ENCODE measurements at places on chromosomes 13 and 19.
A peak's percentile ranks its signal among the peaks of the same experiment; 100 is the strongest.

DNA sequence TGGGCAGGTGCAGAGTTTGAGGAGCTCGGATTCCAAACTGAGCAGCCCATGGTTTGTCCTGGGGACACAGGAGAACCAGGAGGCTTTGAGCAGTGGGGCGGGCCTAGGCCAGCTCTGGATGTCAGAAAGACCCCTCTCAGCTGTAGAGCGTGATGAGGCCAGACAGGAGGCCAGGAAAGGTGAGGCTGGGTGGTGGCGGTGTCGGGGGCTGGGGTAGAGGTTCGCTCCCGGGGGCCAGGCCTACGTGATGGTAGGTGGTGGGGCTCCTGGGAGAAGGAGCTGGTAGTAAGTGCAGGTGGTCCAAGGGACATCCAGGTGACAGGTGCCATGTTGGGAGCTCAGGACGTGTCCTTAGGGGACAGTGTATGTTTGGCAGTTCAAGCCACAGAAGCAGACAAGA lies 13.5 kb upstream of the PTOV1 start:
- peaks cover 70% of the 10 kb centered on the region for H3K36me3 ChIP-seq
- DNase-seq, result no peak
- H3K27me3 ChIP-seq, result no peaks in the 10 kb centered on the region
- H3K27ac ChIP-seq, result peak overlapping the region; percentile 89
- peaks cover 21% of the 10 kb centered on the region for H3K4me1 ChIP-seq
- H3K4me3 ChIP-seq, result no peak overlapping the region

DNA sequence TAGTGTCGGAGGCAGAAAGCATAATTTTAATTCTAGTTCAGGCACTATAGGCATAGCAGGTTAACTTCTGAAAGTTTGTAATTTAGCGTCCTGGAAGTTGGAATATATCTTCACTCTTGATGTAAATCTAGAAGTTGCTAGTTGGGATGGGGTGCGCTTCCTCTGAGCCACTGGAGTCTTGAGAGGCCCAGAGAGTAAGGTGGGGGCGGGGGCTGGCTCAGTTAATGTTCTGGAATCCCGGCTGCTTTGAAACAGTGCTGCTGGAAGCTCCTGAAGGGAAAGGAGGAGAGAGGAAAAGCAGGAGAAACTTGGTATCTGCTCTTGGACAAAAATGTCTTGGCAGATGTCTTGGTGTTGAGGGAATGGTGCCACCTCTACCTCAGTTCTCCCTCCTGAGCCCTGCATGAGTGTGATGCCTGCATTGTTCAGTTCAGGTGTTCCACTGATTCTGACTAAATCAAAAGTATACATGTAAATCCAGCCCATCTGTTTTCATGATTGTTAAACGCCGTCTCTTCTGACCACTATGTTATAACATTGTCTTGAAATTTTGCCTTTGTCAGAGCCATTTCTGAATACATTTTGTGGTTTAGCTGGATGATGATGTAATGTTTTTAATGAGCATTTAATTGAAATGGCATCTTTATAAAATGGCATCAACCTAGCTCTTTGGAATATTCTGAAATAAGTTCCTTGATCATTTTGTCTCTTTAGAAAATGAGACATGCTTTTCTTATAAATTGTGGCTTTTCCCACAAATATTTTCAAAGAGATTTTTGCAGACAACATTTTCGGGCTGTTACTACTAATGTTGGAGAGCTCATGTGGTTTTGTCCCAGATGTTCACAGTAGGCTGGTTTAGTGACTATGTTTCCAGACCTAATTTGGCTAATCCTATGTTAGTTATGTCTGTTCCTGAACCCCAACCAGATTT lies 202.7 kb downstream of the SHISA2 start:
- H3K4me1 ChIP-seq, result no peaks in the 10 kb centered on the region
- no peak for DNase-seq
- no peaks in the 10 kb centered on the region for H3K27me3 ChIP-seq
- H3K36me3 ChIP-seq, result no peaks in the 10 kb centered on the region
- H3K27ac ChIP-seq, result no peak overlapping the region
- no peak overlapping the region for H3K4me3 ChIP-seq

DNA sequence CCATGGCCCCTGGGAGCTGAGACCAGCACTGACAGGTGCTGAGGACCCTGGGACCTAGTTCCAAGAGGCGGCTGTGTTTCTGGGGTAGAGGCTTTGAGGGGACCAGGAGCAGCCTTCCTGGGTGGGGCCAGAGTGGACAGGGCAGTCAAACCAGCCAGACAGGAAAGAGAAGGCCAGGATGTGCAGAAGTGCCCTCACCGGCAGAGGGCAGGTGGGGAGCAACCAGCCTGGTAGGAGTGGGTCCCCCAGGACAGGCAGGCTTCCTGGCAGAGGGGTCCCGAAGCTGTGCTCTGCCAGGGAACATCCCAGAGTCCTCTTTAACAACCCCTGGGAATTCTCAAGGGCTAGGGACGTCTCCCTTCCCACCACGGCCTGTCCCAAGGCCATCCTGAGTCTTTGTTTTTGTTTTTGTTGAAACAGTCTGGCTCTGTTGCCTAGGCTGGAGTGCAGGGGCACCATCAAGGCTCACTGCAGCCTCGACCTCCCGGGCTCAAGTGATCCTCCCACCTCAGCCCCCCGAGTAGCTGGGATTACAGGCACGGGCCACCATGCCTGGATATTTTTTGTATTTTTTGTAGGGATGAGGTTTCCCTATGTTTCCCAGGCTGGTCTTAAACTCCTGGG lies 3.0 kb upstream of the HIPK4 start:
- DNase-seq, result no peak
- H3K27ac ChIP-seq, result no peak overlapping the region
- no peaks in the 10 kb centered on the region for H3K4me1 ChIP-seq
- H3K4me3 ChIP-seq, result no peak overlapping the region
- no peaks in the 10 kb centered on the region for H3K36me3 ChIP-seq

DNA sequence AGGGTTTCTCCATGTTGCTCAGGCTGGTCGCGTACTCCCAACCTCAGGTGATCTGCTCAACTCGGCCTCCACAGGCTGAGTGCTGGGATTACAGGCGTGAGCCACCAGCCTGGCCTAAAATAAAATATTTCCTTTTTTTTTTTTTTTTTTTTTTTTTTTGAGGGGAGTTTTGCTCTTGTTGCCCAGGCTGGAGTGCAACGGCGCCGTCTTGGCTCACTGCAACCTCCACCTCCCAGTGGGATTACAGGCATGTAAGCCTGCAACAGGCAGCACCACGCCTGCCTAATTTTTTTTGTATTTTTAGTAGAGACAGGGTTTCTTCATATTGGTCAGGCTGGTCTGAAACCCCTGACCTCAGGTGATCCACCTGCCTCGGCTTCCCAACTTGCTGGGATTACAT lies 4.9 kb downstream of the ZNF506 start:
- H3K4me1 ChIP-seq, result no peaks in the 10 kb centered on the region
- no peaks in the 10 kb centered on the region for H3K27me3 ChIP-seq
- no peak overlapping the region for H3K4me3 ChIP-seq

DNA sequence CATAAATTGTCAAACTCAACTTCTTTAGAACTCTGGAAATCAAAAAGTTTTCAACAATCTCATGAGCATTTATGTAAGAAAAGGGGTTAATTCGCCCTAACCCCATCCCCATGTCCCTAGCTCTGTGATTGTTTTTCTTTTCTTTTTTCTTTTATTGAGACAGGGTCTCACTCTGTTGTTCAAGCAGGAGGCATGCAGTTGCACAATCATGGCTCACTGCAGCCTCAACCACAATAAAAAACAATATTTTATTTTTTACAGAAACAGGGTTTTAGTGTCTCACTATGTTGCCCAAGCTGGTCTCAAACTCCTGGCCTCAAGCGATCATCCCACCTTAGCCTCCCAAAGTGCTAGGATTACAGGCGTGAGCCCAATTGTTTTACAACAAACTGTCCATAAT lies 16.7 kb downstream of the VWA8 start:
- peaks cover 34% of the 10 kb centered on the region for H3K4me1 ChIP-seq
- H3K27me3 ChIP-seq, result no peaks in the 10 kb centered on the region
- no peaks in the 10 kb centered on the region for H3K36me3 ChIP-seq
- H3K27ac ChIP-seq, result no peak overlapping the region
- H3K4me3 ChIP-seq, result no peak overlapping the region

DNA sequence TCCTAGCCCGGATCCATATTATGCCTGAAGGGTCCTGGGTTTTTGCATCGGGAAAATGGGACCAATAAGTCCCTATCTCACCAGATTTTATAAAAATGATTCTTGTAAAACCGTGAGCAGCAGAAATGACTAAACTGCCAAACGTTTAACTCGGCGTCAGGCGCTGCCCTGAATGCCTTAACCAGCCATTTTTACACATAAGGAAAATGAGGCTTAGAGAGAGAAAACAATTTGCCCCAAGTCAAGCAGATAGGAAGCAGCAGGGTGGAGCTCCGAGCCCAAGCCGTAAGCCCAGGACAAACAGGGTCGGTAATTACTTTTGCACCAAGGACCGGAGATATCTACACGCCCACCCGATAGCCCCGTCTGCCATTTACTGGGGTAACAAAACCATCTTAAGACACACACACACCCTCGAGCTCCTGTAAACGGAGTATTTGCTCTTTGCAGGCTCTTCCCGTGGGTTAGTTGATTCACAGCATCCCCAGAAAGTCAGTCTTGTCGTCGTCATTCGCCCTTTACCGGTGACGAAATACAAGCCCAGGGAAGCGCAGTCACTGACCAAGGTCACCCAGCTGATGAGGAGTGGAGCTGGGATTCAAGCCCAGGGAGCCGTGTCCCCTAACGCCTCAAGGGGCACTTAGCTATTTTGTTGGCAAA lies 16.0 kb upstream of the MRI1 start:
- peak overlapping the region; percentile 88 for H3K27ac ChIP-seq
- H3K27me3 ChIP-seq, result no peaks in the 10 kb centered on the region
- peaks cover 14% of the 10 kb centered on the region for H3K4me1 ChIP-seq
- DNase-seq, result no peak

DNA sequence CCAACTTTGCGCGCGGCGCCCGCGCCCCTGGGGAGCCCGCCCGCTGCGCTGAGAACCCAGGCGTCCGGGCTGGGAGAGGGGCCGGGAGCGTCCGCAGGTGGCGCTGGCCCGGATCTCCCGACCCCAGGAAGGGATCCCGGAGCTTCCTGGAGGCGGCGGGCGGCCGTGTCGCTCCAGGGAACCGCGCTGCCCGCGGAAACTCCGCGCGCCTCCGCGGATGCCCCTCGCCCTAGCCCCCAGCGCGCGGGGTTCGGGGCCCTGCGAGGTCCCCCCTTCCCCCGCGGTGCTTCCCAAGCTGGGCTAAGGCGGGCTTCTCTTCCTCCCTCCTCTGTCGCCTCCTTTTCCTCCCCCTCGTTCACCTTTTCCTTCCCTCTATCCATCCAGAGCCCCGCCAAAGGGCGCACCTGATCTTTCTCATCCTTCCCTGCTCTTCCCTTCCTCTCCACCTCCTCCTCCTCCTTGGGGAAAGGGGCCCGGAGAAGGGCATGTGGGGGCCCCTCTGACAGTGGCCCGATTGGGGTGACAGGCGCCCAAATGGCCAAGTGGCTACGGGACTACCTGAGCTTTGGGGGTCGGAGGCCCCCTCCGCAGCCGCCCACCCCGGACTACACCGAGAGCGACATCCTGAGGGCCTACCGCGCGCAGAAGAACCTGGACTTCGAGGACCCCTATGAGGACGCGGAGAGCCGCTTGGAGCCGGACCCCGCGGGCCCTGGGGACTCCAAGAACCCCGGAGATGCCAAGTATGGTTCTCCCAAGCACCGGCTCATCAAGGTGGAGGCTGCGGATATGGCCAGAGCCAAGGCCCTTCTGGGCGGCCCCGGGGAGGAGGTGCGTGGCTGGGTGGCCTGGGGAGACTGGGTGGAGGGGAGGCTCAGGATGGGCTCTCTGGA lies 710 bp downstream of the SHD start:
- H3K4me1 ChIP-seq, result peaks cover 11% of the 10 kb centered on the region
- H3K36me3 ChIP-seq, result no peaks in the 10 kb centered on the region
- H3K27me3 ChIP-seq, result peaks cover 35% of the 10 kb centered on the region
- no peak overlapping the region for H3K27ac ChIP-seq
- no peak for DNase-seq
- peak overlapping the region; percentile 22 for H3K4me3 ChIP-seq

- no peak for DNase-seq
- H3K27ac ChIP-seq, result no peak overlapping the region
- no peaks in the 10 kb centered on the region for H3K4me1 ChIP-seq
- H3K36me3 ChIP-seq, result no peaks in the 10 kb centered on the region
Measured at GRCh38 chr13:26881154-26881553, 120.6 kb upstream of the GPR12 start.

DNA sequence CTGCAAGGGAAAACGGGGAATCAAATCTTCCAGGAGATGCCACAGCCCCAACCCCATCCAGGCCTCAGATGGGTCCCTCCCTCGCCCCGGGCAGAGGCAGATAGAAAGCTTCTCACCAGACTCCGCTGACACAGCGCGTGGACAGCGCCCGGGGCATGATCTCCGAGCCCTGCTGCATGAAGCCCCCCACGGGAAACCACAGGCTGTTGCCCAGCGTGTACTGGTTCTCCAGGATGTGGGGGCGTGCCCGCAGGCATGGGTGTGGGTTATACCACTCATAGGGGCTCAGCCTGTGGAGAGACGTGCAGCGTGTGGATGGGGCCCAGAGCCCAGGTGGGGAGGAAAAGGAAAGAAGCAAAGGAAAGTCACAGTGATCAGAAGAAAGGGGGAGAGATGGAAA lies 27.2 kb upstream of the ATP1A3 start:
- no peaks in the 10 kb centered on the region for H3K4me1 ChIP-seq
- DNase-seq, result no peak
- no peaks in the 10 kb centered on the region for H3K36me3 ChIP-seq
- H3K27me3 ChIP-seq, result no peaks in the 10 kb centered on the region
- no peak overlapping the region for H3K4me3 ChIP-seq

GRCh38 chr13:90201676-90202460 lies 1145.6 kb upstream of the MIR17HG start:
- no peaks in the 10 kb centered on the region for H3K4me1 ChIP-seq
- no peak for DNase-seq
- H3K4me3 ChIP-seq, result no peak overlapping the region
- H3K27me3 ChIP-seq, result no peaks in the 10 kb centered on the region

- H3K36me3 ChIP-seq, result peaks cover 59% of the 10 kb centered on the region
- DNase-seq, result no peak
- no peaks in the 10 kb centered on the region for H3K4me1 ChIP-seq
- no peak overlapping the region for H3K27ac ChIP-seq
Measured at GRCh38 chr19:38202504-38202903, 21.5 kb downstream of the DPF1 start.

DNA sequence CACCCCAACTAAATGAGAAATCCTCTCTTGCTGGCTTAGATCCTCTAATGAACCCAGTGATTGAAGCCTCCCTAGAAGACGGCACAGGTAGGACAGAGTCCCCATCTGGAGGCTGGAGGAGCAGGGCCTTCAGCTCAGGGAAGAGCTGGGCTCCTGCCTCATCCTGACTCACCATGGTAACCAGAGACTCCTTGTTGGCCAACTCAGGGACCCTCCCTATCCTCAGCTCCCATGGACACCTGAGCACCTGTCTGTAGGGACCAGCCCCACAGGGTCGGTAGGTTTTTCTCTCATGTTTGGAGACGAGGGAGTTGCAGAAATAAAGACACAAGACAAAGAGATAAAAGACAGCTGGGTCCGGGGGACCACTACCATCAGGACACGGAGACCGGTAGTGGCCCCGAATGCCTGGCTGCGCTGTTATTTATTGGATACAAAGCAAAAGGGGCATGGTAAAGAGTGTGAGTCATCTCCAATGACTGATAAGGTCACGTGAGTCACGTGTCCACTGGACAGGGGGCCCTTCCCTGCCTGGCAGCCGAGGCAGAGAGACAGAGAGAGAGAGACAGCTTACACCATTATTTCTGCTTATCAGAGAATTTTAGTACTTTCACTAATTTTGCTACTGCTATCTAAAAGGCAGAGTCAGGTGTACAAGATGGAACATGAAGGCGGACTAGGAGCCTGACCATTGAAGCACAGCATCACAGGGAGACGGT lies 26.6 kb downstream of the SIGLEC7 start:
- H3K27ac ChIP-seq, result no peak overlapping the region
- H3K4me1 ChIP-seq, result no peaks in the 10 kb centered on the region
- no peak for DNase-seq
- no peak overlapping the region for H3K4me3 ChIP-seq
- H3K27me3 ChIP-seq, result no peaks in the 10 kb centered on the region
